Posterior vena cava (tissue), 2 donors: ENCODE measurements at places on chromosomes 11 and 22. TPM values are rescaled to one million over a fixed set of nuclear protein-coding genes. Genes with fewer than 3 reads are reported as not detected.

The GAB4 gene
- not detected for total RNA-seq

GRCh38 chr11:9720290-9720630 is 56.4 kb downstream of the SWAP70 start:
- no peak for DNase-seq

GRCh38 chr11:30666817-30667216 is 80.7 kb upstream of the MPPED2 start:
- no peak for DNase-seq

- no peak for DNase-seq
Measured at GRCh38 chr11:121508449-121508848, 55.7 kb upstream of the SORL1-AS1 start.
